ENCODE measurements at places on chromosomes 3 and 15. TPM values are rescaled to one million over a fixed set of nuclear protein-coding genes. Genes with fewer than 3 reads are reported as not detected.

Gene VGLL3
- 5.6 TPM for total RNA-seq

Gene LDHAL6B
- not detected for total RNA-seq

Gene CHST13
- 0.34 TPM for total RNA-seq

Gene MYH15
- total RNA-seq, result 0.54 TPM

Gene HMCES
- 45.3 TPM for total RNA-seq

Gene SERPINI2
- 1.9 TPM for total RNA-seq

Gene NANOGP8
- total RNA-seq, result not detected

Gene SCAMP5
- total RNA-seq, result 10.2 TPM

Gene GOLGA6A
- not detected for total RNA-seq

Gene PRTG
- 0.60 TPM for total RNA-seq

Gene PPP1R14D
- total RNA-seq, result not detected

Gene KCNMB3
- 1.1 TPM for total RNA-seq

Gene FBXO40
- total RNA-seq, result 228 TPM

Gene GOLGA8S
- 0.86 TPM for total RNA-seq

Gene SH3GL3
- total RNA-seq, result 1.2 TPM

Gene POTEB
- not detected for total RNA-seq

Gene CASR
- not detected for total RNA-seq

Gene VEPH1
- 0.26 TPM for total RNA-seq

Gene ATP13A5
- not detected for total RNA-seq

Gene ZBTB20
- 87.9 TPM for total RNA-seq

Gene KLHL6
- 1.7 TPM for total RNA-seq

Gene PRR20G
- total RNA-seq, result not detected

Gene GOLGA6B
- not detected for total RNA-seq

Gene GATA2
- 12.8 TPM for total RNA-seq

Gene SPTBN5
- 4.3 TPM for total RNA-seq

Gene RBMS3
- total RNA-seq, result 66.7 TPM

Gene TNFSF10
- total RNA-seq, result 15.0 TPM

Gene ATOSA
- total RNA-seq, result 33.1 TPM

Gene DPPA2
- total RNA-seq, result not detected

Gene GLCE
- 10.2 TPM for total RNA-seq

Gene ALDH1A3
- total RNA-seq, result 10.3 TPM

Gene FRMD5
- total RNA-seq, result 44.6 TPM

Gene CEP63
- 31.3 TPM for total RNA-seq

Gene PCOLCE2
- 110 TPM for total RNA-seq

Gene GOLGA8R
- 2.8 TPM for total RNA-seq

Gene MESP2
- total RNA-seq, result 0.29 TPM

Gene FILIP1L
- total RNA-seq, result 81.0 TPM

Gene GOLGA8M
- total RNA-seq, result 3.0 TPM

Gene IQCH
- 1.4 TPM for total RNA-seq

Gene ANKUB1
- total RNA-seq, result not detected

Gene MASP1
- 21.0 TPM for total RNA-seq

Gene SERPINI1
- total RNA-seq, result 3.7 TPM

Gene REC114
- total RNA-seq, result 12.1 TPM

Gene AADAC
- total RNA-seq, result 0.44 TPM

Gene IMPG2
- total RNA-seq, result 0.35 TPM

Gene ANKRD63
- total RNA-seq, result 0.42 TPM

Gene SLC28A2
- total RNA-seq, result not detected

Gene GNAT1
- total RNA-seq, result not detected

Gene SEC22A
- total RNA-seq, result 11.9 TPM

Gene SOX2
- 0.17 TPM for total RNA-seq

Gene GRAMD2A
- 0.48 TPM for total RNA-seq
